ENCODE measurements at places on chromosomes 1 and 21.

DNA sequence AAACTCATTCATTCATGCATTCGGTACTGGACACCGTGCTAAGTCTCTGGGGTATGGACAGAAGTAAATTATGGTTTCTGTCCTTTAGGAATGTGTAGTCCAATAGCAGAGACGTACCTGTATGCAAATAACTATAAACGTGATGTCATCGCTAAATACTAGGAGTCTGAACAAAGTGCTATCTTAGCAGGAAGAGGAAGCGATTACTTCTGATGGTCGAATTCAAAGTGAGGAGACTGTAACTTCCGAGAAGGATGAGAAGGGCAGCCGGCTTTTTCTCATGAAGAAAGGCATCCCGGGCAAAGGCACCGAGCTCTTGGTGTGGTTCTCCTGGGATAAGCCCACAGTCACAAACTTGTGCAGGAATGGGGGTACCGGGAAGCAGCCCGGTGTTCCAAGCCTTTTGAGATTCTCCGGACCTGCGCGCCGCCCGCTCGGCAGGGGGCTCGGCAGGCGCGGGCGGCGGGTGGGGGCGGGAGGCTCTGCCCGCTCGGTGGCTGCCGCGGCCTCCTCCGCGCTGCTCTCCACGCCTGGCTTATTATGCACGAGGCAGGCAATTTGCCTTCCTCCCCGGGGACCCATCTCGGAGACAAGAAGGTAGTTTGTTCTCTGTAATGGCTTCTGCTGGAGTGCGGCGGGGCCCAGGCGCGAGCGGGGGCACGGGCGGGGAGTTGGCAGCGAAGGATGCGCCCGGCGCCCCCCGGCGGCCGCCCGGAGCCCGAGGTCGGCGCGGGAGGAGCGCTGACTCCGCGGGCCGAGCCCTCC is 67.5 kb upstream of the CD1D start:
- peak; percentile 55 for DNase-seq

GRCh38 chr1:91540910-91541309 is 40.3 kb downstream of the CDC7 start:
- DNase-seq, result no peak

- DNase-seq, result no peak
Observed at GRCh38 chr1:153880962-153881361, 41.8 kb downstream of the GATAD2B start.

GRCh38 chr21:26437326-26438009 is 135.6 kb downstream of the CYYR1 start:
- no peak for DNase-seq

GRCh38 chr1:67601539-67601938 is 83.5 kb upstream of the GADD45A start:
- DNase-seq, result no peak

DNA sequence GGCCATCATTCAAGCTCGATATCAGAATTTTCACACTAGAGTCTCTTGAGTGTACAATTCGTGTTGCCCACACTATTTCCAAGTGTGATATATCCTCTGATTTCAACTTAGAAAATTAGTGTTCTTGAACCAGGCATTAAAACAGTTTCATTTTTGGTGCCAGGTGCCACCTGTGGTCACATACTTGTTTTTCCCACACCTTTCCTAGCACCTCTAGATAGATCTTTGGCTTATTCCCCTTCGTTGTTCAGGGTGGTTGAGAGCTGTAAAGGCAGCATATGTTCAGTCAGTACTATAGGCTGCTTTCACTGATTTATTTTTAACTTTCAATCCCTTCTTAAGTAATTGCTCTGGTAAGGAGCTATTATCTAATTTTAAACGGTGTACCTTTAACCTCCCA is 131.1 kb downstream of the NEK7 start:
- no peak for DNase-seq

DNA sequence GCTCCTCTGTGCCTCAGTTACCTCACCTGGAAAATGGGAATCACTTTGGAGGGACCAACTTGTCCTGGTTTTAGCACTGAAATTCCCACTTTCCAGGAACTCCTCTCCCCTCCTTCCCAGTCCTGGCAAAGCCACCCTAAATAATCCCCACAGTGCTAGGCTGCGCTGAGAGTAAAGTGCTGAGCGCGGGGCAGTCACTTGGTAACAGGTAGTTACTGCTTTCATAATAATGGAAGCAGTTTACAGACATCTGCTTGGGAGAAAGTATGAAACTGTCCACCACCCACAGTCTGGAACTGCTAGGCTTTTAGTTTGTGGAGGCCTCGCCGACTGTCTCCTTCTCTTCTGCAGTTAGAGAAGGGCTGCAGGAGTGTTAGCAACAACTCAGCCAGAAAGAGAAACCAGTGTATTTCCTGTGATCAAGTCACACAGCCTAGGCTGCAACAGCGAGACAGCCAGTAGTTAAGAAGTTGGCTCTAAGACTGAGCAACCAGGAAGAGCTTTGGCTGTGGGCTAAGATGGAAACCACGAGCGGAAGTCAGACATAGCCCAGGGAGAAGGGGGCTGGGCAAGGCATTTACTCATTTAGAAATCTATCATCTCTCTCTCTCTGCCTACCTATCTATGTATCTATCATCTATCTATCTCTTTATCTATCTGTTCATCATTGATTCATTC is 30.8 kb upstream of the ABCG1 start:
- DNase-seq, result peak; percentile 84

DNA sequence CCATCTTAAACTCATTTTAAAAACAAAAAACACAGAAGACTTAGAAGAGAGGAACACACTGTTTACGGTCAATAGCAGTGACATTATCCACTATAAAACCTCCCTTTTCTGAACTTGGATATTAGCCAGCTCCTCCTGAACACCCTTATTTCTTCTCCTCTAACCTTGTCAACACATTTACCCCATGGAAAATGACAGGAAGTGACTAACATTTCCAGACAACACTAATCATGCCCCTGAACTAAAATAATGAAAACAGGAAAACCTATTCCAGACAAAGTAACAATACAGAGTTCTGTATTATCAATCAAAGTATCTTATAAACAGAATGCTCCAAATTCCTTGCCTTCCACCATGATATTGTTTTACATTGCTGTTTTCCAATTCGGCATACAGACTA is 45.3 kb downstream of the PALMD start:
- no peak for DNase-seq

DNA sequence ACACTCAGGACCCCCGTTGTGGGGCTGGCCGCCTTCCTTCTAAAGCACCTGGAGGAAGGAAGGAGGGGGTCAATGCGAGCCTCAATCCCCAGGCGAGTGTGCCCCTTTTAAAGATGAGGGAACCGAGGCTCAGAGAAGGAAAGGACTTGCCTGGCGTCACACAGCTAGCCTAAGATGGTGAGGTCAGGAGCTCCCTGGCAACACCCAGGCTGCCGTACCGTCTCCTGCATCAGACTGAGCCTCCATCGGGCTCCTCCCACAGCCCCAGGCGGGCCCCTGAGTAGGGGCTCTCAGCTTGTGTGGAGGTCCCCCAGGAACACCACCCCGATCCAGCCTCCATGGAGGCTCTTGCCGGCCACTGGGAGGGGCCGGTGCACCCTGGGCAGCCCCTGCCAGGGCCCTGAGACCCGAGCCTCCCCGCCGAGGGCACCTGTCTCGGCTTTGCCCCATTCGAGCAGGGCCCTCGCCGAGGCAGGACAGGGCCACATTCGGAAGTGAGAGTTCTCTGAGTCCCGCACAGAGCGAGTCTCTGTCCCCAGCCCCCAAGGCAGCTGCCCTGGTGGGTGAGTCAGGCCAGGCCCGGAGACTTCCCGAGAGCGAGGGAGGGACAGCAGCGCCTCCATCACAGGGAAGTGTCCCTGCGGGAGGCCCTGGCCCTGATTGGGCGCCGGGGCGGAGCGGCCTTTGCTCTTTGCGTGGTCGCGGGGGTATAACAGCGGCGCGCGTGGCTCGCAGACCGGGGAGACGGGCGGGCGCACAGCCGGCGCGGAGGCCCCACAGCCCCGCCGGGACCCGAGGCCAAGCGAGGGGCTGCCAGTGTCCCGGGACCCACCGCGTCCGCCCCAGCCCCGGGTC is at the start of gene AIRE:
Gene AIRE, plus strand, starts transcription at position 739 of the 855 bp plus-strand sequence. CDS start 131 bp downstream, outside the sequence.
- no peak for DNase-seq

DNA sequence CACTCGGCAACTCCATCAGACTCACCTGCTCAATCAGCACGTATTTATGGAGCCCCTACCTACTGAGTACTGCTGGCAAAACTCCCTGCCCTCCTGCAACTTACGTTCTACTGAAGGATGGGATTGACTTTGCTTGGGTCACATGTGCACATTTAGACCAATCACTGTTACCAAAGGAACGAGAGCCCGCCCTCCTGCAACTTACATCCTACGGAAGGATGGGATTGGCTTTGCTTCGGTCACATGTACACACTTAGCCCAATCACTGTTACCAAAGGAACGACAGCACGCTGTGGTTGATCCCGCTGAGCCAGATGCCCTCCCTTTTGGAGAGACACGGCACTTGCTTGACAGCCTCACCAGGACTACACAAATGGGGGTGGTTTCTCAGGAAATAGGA is 46.0 kb downstream of the UBIAD1 start:
- DNase-seq, result no peak

DNA sequence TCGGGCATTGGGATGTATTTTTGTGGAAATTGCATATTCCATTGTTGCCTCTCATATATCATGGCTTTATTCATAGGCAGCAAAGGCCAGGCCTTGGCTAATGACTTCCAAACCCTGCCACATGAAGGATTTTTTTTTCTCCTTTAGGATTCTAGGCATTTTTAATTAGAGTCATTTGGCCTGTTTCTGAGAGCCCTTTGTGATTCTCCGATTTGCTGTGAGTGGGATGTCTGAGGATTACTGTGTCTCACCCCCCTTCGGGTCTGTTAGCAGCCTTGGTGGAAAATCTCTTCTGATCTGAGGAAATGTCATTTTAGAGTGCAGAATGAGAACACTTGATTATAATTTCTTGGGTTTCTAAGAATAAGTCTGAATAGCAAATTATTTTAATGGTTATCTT is 253.5 kb downstream of the NTNG1 start:
- no peak for DNase-seq

DNA sequence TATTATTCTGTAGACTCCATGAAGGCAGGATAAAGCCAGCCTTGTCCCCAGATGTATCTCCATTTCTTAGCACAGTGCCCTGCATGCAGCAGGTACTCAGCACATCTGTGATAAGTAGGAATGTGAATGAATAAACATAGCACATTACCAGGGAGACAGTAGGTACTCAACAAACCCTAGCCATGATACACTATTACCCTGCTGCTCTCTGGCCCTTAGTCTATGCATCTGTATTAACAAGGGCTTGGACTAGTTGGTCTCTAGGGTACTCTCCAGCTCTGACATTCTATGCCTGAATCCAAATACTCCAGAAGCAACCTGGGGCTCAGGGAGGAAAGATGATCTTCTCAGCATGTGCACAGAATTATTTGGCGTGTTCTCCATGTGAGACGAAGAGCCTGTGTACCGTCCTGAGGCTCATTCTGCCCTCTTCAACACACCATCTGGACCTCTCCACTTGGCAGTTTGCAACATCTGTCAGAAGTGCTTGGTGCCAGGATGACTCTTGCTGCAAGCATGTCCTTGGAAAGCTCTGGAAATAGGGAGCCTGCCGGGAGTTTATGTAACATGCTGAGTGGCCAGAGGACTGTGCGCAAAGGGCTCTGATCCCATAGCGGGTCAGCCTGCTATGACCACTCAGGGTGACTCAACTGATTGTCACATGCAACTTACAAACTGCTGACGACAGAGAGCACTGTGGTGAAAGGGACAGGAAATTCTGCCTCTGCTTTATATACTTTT is 228.2 kb upstream of the USP24 start:
- DNase-seq, result no peak
